Activated T-helper 1 cell treated with anti-CD3 and anti-CD28 coated beads, Interleukin-12 subunit alpha, Interleukin-12 subunit beta, Interleukin-2, Interleukin-4 antibody, amounts not matched to agents 30 ng/mL and 10 ng/mL and 1 ng/mL, durations not matched to agents 14 hours and 24 hours and 36 hours (primary cell): ENCODE measurements at places on chromosomes 7 and 10. TPM values are rescaled to one million over a fixed set of nuclear protein-coding genes. Genes with fewer than 3 reads are reported as not detected.
A peak's percentile ranks its signal among the peaks of the same experiment; 100 is the strongest.

DNA sequence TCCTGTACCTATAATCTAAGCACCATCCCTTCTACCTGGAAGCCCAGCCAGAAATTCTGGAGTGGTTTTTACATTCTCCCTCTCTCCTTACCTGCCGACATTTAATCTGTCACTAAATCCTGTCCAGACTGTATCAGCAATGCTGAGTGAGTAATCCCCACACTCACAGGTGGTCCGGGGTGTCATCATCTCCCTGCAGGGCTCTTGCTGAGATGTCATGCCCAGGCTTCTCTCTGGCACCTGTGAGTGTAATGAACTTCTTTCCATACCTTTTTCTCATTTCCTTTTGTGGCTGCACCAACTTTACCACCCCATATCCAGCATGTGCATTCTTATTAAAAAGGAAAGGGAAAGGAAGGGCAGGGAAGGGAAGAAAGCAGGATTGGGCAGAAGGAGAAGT, 355.2 kb downstream of the CCSER2 start:
- H3K36me3 ChIP-seq = no peaks in the 10 kb centered on the region
- no peaks in the 10 kb centered on the region for H3K4me1 ChIP-seq
- no peak for DNase-seq
- no peak overlapping the region for H3K27ac ChIP-seq
- peaks cover 4% of the 10 kb centered on the region for H3K27me3 ChIP-seq

DNA sequence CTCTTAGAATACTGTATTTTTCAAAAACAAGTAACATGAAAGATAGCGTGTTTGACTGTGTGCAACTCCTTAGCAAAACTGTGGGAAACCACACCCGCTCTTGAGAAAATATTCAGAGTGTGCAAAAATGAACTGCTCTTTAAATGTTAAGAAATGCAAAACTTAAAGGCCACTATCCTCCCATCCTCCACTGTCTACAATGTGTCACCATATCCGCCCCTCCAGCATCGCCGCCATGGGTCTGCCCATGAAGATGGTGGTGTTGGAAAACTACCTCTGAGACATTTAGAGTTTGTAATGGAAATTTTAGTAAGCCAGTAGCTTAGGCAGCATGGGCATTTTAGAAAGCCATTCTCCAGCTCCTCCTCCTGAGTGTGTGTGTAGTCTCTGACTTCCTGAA, 20.1 kb upstream of the NMT2 start:
- H3K4me1 ChIP-seq = peaks cover 43% of the 10 kb centered on the region
- no peak overlapping the region for H3K4me3 ChIP-seq
- DNase-seq = no peak
- peaks cover 5% of the 10 kb centered on the region for H3K27me3 ChIP-seq

DNA sequence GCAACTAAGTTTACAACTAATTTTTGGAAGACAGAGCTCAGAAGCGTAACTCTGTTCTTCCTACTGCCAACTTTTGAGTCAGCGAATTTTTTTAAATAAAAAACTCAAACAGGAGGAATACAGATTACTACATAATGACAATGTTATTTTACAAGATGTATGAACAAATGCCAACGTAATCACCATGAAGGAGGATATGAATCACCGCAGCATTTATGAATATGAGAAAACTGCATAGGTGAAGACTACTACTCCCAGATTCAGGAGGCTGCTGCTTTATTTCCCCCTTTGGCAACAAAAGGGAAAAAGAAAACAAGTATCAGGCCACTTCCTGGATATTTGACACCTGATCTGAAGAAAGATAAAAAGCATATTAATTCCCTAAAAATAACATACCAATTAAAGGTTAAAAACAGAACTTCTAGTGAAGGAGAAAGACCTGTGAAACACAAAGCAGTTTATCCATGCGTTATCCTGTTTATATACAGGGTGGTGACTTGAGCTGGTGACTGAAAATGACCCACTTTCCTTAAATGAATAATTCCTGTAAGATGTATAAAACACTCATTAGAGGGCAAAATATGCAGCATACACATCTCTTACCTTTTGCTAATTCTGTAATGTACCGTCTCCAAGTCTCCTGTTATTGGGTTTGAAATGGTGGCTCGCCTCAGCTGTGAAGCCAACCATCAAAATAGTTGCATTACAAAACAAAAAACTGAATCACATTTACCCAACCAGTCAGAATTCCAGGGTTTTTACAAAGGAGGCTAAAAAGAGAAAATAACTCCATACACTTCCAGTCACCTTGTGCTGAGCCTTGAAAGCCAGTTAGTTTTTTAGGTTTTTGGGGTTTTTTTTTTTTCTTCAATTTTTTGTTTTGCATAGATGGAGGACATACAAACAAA, 52.0 kb downstream of the P4HA1 start:
- no peak overlapping the region for H3K4me3 ChIP-seq
- H3K4me1 ChIP-seq = peaks cover 12% of the 10 kb centered on the region
- no peak overlapping the region for H3K27ac ChIP-seq

GRCh38 chr7:70040970-70041766, 442.9 kb downstream of the AUTS2 start:
- H3K27ac ChIP-seq = no peak overlapping the region
- H3K27me3 ChIP-seq = no peaks in the 10 kb centered on the region
- H3K4me1 ChIP-seq = no peaks in the 10 kb centered on the region
- H3K4me3 ChIP-seq = no peak overlapping the region
- no peaks in the 10 kb centered on the region for H3K36me3 ChIP-seq

GRCh38 chr7:73536479-73536878, 14.4 kb upstream of the BAZ1B start:
- no peak for DNase-seq
- H3K27ac ChIP-seq = no peak overlapping the region
- H3K4me1 ChIP-seq = no peaks in the 10 kb centered on the region
- H3K27me3 ChIP-seq = no peaks in the 10 kb centered on the region
- no peak overlapping the region for H3K4me3 ChIP-seq

DNA sequence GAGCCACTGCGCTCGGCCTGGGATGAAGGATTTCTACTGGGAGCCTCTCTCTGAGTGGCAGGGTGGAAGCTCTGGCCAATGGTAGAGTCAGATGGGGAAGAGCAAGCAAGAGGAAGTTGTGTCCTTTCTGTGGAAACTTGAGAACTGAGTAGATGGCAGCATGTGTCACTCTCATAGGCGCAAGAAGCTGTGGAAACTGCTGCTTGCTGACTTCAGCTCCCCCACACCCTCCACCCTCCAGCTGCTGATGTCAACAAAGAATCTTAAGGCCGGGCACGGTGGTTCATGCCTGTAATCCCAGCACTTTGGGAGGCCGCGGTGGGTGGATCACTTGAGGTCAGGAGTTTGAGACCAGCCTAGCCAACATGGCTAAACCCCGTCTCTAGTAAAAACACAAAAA, 39.8 kb upstream of the SRGN start:
- peak overlapping the region; percentile 89 for H3K27ac ChIP-seq
- peak; percentile 14 for DNase-seq
- no peaks in the 10 kb centered on the region for H3K27me3 ChIP-seq
- no peak overlapping the region for H3K4me3 ChIP-seq
- peaks cover 6% of the 10 kb centered on the region for H3K36me3 ChIP-seq
- peaks cover 74% of the 10 kb centered on the region for H3K4me1 ChIP-seq

DNA sequence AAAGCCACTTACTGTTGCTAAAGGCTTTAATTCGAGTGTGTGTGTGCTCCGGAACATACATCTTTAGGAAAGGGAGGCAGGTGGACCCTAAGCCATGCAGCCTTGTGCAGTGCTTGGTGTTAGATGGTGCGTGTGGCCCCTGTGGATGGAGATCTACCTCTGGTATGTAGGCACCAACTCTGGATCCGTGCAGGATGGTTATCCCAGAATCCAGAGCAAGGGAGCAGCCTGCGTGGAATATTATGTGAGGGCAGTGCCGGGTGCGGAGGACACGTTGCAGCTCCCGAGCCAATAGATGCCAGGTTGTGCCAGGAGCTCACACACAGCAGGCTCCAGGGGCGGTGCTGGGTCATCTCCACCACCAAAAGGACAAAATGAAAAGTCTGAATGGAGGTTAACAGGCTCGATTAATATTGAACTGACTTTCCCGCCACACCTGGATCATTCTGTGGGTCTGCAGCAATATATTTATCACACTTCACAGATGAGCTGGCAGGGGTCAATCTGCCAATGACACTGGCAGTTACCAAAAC, 143.0 kb upstream of the NPS start:
- H3K27ac ChIP-seq = no peak overlapping the region
- no peaks in the 10 kb centered on the region for H3K27me3 ChIP-seq
- H3K36me3 ChIP-seq = no peaks in the 10 kb centered on the region
- H3K4me1 ChIP-seq = no peaks in the 10 kb centered on the region
- no peak overlapping the region for H3K4me3 ChIP-seq

DNA sequence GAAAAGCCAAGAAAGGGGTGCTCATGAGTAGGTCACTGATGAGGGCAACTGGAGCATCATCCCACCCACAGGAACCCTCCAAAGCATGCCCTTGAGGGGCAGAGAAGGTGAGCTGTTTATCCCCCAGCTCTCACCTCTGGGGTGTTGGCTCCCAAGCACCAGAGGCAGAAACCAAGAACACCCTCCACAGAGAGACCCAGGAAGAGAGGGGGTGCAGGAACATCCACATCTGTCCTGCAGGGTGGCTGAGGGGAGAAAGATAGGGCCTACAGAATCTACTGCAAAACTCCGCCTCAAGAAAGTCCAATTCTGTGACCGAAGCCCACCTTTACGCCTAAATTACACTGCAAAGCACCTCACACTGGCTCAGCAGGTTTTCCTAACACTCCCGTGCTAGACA, 40.1 kb downstream of the GPAM start:
- H3K27me3 ChIP-seq = peaks cover 1% of the 10 kb centered on the region
- H3K27ac ChIP-seq = no peak overlapping the region
- no peaks in the 10 kb centered on the region for H3K4me1 ChIP-seq
- DNase-seq = no peak
- no peak overlapping the region for H3K4me3 ChIP-seq

DNA sequence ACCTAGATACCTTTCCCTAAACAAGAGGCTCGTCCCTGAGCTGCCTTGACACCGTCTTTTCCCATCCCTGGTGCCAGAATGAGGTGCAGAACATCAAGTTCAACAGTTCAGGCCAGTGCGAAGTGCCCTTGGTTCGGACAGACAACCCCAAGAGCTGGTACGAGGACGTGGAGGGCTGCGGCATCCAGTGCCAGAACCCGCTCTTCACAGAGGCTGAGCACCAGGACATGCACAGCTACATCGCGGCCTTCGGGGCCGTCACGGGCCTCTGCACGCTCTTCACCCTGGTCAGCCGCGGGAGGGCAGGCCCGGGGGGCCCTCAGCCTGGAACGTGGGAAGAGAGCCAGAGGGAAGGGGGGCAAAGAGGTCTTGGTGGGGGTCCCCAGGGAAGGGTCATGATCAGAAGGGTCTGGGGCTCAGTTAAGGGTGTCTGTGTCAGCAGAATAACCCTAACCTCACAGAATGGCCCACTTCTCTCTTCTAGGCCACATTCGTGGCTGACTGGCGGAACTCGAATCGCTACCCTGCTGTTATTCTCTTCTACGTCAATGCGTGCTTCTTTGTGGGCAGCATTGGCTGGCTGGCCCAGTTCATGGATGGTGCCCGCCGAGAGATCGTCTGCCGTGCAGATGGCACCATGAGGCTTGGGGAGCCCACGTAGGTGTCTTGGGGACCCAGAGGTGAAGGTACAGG, 16.8 kb downstream of the SMO start:
- no peak overlapping the region for H3K27ac ChIP-seq
- H3K27me3 ChIP-seq = peaks cover 5% of the 10 kb centered on the region

- no peak for DNase-seq
- H3K36me3 ChIP-seq = no peaks in the 10 kb centered on the region
- no peak overlapping the region for H3K27ac ChIP-seq
- H3K27me3 ChIP-seq = peaks cover 6% of the 10 kb centered on the region
- H3K4me3 ChIP-seq = no peak overlapping the region
- no peaks in the 10 kb centered on the region for H3K4me1 ChIP-seq
Measured at GRCh38 chr10:118214776-118215175, 127.3 kb downstream of the FAM204A start.

DNA sequence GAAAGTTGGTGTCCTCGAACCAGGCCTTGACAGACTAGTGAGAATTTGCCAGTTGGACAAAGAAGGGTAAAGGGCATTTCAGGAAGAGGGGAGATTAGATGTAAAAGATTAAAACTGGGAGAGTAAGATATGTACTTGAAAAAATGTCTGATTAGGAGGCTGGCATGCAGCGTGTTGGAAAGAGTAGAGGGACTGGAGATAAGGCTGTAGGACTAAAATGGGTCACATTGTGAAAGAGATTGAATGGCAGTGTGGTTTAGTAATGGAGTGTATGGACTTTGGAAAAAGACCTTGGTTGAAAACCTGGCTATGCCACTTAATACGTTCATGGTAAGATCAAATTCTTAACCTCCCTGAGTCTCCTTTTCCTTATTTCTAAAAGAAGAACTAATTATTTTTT, 14.1 kb downstream of the CREM start:
- H3K4me3 ChIP-seq = no peak overlapping the region
- no peak for DNase-seq
- no peaks in the 10 kb centered on the region for H3K27me3 ChIP-seq
- H3K36me3 ChIP-seq = peaks cover 18% of the 10 kb centered on the region
- no peak overlapping the region for H3K27ac ChIP-seq

- H3K4me1 ChIP-seq = no peaks in the 10 kb centered on the region
- H3K27me3 ChIP-seq = no peaks in the 10 kb centered on the region
- no peak for DNase-seq
- no peak overlapping the region for H3K4me3 ChIP-seq
- H3K27ac ChIP-seq = no peak overlapping the region
- no peaks in the 10 kb centered on the region for H3K36me3 ChIP-seq
Measured at GRCh38 chr7:101581891-101582290, 47.2 kb downstream of the MYL10 start.

DNA sequence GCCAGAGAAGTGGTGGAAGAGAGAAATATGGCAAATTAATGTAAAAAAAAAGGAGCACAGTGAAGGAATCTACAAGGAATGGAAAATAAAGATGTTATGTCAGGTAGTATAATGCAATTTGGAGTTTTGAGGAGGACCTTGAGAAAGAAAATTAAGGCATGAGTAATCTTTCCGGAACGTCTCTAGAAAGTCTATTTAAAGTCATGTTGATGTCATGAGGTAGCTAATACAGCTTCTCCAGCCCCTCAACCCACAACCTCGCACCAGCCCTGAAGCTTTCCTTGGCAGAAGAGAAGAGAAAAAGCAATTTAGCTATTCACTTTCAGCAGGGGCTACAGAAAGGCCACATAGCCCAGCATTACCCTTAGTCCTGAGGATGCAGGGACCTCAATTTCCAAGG, 22.5 kb downstream of the TRDMT1 start:
- H3K4me1 ChIP-seq = peaks cover 7% of the 10 kb centered on the region
- H3K27me3 ChIP-seq = peaks cover 3% of the 10 kb centered on the region
- H3K4me3 ChIP-seq = no peak overlapping the region
- H3K36me3 ChIP-seq = no peaks in the 10 kb centered on the region

Gene OR6V1
- not detected in 2 replicates for total RNA-seq

Gene ANKRD7
- not detected in 2 replicates for total RNA-seq

Gene DENND10
- 20.1 and 25.4 TPM in 2 replicates for total RNA-seq

Gene CXCL12
- not detected in 2 replicates for total RNA-seq

Gene CFAP43
- not detected in 2 replicates for total RNA-seq

Gene SFRP4
- total RNA-seq = not detected in 2 replicates

Gene NUTM2A
- 0.31 TPM in 1 of 2 replicates, not detected in the other for total RNA-seq
